ENCODE measurements at places on chromosomes 7 and 10.
A peak's percentile ranks its signal among the peaks of the same experiment; 100 is the strongest.

DNA sequence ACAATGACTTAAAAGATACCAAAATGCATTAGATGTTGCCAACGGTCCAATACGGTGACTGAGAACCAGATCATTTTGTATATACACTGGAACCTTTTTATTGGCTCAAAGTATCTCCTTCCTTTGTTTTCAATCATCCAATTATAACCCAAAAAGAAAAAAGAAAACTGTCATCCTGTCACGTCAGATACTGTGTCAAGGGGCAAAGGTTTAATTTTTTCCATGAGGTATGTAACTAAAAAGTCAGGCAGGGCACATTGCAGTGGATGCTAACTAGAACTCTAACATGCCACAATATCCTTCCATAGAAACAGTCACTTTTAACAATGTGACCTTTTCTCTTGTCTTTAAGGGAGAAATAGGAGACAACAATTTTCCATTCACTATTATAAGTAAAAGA lies 267.6 kb upstream of the NEBL start:
- DNase-seq = no peak

- peak; percentile 26 for DNase-seq
Measured at GRCh38 chr7:152464312-152465118, 28.7 kb upstream of the KMT2C start.

GRCh38 chr7:13189668-13190067 lies 502.2 kb downstream of the ARL4A start:
- DNase-seq = no peak

DNA sequence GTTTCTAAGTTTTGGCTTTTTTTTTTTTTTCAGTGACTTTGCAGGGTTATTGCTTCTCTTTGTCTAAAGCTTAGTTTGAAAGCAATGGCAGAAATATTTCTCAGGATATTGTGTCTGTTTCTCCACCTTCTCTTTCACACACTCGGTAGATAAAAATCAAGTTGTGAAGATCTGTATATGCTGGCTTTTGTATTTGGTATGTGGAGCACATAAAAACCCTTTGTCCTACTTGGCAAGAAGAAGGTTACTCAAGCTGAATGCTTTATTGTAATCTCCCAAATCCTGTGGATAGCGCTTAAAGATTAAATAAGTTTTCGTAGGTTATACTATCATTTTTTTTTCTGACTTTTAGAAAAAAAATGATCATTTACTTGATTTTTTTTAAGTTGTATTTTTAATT lies 172.4 kb downstream of the CDCA7L start:
- DNase-seq = no peak

DNA sequence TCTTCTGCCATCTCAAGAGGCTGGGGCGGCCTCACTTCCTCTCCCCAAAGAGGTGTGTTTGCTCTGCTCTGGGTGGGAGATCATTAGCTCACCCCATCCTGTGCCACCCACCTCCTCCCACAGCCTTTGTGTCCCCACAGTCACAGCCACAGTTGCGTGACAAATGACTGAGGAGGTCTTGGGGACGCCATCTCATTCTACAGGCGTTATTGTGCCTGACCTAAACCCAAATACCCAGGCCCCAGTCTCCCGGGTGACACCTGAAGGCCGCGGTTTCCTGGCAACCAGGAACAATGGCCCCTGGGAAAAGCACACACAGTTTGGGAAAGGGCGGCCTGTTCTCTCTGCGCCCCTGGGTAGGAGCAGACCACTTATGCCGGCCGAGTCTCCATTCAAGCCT lies 51.6 kb downstream of the SLIT1 start:
- DNase-seq = no peak

GRCh38 chr10:122254831-122255230 lies 16.3 kb upstream of the BTBD16 start:
- DNase-seq = no peak

Measured in stimulated activated CD8-positive, alpha-beta memory T cell treated with anti-CD3 and anti-CD28 coated beads, Interleukin-15, amount 100 ng/mL, for 4 hours (primary cell).